ENCODE measurements at places on chromosomes 5 and 9.

GRCh38 chr9:87620731-87621322, 105.1 kb upstream of the CTSL start:
- no peak for DNase-seq

DNA sequence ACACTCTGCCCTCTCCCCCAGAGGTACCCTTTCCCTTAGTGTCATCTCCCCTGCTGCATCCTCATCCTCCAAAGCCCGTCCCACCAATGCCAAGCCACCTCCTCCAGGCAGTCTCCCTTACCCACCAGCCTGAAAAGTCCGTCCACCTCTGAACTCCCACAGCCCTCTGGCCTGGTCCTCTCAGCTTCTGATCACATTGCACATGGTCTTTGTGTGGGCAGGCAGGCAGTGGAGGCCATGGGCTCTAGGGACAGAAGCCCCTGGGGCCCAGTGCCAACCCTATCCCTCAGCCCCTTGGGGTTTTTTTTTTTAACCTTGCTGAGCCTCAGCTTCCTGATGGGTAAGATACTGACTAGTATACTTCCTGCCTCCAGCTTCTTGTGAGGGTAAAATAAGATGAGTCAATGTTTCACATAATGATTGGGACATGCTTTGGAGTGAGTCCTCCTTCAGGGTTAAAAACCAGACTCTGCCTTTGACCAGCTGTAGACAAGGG, 19.4 kb downstream of the CSF1R start:
- DNase-seq, result no peak

DNA sequence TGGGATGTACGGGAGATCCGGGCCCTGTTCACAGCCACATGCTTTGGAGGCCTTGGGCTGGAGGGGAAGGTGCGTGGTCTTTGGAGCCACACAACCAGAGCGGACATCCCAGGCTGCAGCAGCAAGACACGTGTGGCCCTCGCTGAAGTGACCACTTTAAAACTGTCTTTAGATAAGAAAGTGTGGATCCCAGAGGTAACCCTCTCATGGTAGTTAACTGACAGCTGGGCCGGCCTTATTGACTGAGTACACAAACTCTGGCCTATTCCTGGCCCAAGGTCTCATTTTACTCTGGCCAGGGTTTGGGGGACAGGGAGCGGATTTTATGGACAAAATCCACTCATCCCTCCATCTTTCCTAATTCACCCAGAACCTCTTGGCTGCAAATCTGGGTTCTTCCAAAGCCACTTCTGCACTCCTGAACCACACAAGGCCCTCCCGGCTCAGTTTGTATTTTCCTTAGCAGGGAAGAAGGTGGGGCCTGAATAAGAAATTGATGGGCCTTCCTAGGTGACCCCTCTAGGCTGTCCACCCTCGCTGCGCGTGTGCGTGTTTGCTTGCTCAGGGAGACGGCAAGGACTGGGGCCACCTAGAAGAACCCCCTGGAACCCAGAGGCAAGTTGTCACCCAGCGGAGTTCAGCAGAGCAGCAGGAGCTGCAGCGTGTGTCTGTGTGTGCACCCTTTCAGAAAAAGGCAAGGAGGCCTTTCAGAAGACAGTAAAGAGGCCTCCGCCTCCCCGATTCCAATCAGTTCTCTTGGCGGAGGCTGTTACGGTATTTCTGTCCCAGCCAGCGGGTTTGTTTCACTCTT, 73.3 kb upstream of the ORM1 start:
- no peak for DNase-seq

- no peak for DNase-seq
Observed at GRCh38 chr9:127188396-127188795, 66.0 kb upstream of the ANGPTL2 start.

DNA sequence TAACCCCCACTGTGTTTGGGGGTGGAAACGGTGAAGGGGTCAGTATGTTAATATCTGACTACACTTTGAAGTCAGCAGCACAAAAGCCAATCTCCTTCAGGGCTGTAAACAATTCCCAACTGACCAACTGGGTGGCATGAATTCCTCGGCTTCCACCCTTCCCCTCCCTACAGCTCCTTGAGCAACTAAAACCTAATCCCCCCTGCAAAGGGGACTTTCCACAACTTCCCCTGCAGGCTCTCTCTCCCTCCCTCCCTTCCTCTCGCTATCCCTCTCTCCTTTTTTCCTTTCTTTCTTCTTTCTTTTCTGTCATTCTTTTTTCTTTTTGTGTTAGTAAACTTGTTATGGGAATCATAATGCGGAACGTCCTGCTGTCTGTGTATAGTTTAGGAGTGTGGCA, 65.1 kb upstream of the PTCH1 start:
- no peak for DNase-seq

DNA sequence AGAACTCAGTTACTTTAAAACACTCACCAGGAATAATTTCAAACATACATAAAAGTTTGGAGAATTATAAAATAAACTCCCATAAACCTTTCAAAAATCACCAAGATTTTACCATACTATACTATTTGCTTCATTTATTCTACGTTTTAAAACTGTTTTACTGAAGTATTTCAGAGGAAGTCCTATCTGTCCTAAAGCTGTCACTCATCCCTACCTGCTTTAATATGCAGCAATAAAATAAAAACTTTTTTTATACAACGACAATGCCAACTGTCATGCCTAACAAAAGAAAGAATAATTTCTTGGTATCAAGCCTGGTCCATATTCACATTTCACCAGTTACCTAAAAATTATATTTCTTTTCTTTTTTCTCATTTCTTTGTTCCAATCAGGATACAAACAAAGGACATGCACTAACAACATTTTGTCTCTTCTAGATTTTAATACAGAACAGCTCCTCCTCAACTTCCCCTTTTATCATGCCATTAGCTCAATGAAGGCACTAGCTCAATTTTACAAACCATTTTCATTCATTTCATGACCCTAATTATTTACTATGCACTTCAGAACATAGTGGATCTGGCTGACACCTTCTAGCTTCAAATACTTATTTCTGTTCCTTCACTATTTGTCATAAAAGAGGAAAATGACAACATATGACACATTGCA, 135.2 kb downstream of the GNAQ start:
- no peak for DNase-seq

- no peak for DNase-seq
Observed at GRCh38 chr5:33883482-33883881, 8.3 kb downstream of the ADAMTS12 start.

GRCh38 chr5:142327111-142327842, 2.5 kb upstream of the SPRY4 start:
- DNase-seq, result no peak

DNA sequence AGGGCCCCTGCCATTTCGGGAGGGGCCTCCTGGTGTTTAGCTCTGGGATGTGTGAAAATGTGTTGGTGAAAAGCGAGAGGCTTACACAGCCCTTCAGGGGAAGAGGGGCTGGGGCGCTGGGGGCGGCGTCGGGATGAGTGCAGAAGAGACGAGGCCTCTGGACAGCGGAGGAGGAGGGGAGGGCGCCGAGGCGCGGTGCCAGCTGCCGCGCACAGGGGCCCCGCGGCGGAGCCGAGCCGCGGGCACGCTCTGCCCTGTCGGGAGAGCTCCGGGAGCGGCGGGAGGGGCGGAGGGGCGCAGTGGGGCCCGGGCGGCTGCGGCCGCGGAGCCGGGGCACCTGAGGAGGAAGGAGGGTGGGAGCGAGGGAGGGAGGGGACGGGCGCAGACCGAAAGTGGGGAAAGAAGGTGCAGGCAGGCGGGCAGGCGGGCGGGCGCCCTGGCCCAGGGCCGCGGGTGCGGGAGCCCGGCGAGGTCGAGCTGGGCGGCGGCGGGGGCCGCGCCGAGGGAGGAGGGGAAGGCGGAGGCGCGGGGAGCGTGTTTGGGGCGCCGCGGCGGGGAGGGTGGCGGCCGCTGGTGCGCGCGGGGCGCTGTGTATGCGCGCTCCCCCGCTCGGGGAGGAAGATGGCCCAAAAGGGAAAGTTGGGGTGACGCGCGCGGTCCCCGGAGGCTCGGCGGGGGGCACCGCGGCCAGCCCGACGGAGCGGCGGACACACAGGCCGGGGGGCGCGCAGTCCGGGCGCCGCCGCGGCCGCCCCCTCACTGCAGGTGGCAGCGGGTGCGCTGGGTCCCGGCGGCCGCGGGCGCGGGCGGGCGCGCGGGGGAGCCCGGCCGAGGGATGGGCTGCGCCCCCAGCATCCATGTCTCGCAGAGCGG, at the start of gene PDE8B:
Gene PDE8B (plus strand): TSS at position 590 of the 873 bp plus-strand sequence. CDS start 246 bp downstream, at position 836.
- no peak for DNase-seq

DNA sequence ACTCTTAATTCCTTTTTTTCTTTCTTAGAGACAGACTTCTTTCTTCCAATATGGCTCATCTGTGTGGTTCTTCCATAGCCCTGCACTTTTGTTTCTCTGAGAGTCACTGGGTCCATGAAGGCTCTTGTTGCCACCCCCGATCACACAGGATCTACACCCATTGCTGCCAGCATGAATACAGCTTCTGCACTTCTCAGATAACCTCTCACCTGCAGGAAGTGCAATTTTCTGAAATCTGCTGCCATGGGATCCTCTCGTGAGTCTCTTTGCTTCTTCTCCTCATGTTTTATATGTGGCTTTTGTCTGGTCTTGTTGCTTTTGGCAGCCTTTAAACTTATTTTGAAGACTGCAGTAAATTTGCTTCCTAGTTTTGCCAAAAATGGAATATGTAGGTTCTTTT, 171.2 kb downstream of the TMEM167A start:
- DNase-seq, result no peak

- no peak for DNase-seq
Observed at GRCh38 chr5:173486355-173487225, 129.9 kb downstream of the BOD1 start.

DNA sequence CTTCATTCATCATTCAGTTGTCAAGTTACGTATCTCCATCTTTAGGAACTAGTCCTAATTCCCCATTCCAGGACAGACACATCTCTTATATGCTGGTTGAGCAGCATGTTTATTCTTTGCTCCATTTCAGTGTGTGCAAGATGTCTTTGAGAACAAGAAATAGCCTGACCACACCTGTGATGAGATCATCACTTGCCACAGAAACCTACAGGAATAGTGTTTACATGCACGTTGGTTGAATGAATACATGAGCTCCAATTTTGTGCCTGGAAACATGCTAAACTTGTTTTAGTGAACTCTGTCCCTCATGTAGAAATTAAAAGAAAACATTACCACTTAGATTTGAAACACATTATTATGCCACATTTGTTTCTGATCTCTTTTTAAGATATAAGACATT, 489.1 kb downstream of the CDH18 start:
- DNase-seq, result no peak

DNA sequence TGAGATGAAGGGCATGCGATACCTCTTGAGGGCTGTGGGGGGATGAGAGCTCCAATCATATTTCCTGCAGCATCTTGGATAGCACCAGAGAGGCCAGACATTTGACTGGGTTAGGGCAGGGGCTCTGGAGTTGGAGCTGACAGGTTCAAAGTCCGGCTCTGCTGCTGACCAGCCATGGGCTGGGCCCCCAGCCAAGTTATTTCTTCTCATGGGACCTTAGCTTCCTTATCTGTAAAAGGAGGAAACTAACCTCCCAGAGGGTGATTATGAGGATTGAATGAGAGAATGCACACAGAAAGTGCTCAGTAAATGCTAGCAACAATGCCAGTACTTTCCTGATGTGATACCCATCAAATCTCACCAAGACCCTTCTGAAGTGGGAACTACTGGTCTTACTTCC, 65.2 kb upstream of the SLC25A51 start:
- DNase-seq, result no peak

DNA sequence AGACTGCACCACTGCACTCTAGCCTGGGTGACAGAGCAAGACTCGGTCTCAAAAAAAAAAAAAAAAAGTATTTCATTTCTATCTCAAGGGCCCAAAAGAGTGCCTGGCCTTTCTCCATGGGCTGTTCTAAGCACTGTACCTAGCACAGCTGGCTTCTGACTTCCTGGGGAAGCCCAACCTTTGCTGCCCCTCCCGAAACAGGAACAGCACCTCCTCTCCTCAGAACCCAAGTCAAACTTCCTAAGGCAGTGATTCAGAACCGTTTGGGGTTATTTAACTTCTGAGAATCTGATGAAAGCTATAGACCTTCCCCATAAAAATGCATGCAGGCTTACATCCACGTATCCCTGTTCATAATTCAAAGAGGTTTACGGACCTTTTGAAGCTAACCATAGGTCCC, 57.8 kb downstream of the NRG2 start:
- DNase-seq, result no peak

- no peak for DNase-seq
Observed at GRCh38 chr5:171667341-171668096, 118.1 kb upstream of the SMIM23 start.

DNA sequence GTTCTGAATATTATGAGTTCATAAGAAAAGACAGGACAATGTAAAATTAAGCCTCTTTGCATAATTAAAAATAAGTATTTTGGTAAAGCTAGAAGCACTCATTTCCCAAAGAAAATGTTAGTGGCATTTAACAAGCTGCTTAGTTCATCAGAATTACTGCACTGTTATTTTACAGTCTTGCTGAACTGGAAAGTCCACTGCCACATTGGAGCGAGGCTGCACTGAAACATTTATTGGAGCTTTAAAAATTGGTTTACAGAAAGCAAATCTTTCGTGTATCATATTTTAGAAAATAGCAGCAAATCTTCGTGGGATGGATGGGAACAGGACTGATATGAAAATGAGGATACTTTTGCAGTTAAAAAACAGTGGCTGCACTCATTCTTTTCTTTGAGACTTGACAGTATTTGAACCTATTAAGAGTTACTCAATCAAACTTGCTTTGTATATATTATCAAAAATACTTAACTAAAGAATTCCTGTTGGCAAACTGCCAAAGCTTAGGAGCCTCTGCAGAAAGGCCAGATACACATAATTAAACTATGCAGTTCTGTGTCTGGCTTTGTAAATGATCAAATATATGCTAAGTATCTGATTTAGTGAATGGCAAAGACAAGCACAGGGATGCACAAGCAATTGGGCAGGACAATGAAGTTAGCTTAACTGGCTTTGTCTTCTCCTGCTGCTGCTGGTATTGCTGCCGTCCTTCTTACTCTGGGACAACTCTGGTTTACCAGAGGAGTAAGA, 16.5 kb upstream of the FBXL7 start:
- no peak for DNase-seq

- no peak for DNase-seq
Observed at GRCh38 chr9:101858026-101858425, 119.6 kb upstream of the GRIN3A start.

GRCh38 chr5:78260771-78261170, 33.7 kb downstream of the AP3B1 start:
- no peak for DNase-seq

GRCh38 chr9:100160021-100160420, 61.0 kb downstream of the INVS start:
- DNase-seq, result no peak

- DNase-seq, result no peak
Observed at GRCh38 chr5:144169904-144170275, 569 bp downstream of the YIPF5 start.

- no peak for DNase-seq
Observed at GRCh38 chr5:137498301-137498735, 808 bp downstream of the SPOCK1 start.

DNA sequence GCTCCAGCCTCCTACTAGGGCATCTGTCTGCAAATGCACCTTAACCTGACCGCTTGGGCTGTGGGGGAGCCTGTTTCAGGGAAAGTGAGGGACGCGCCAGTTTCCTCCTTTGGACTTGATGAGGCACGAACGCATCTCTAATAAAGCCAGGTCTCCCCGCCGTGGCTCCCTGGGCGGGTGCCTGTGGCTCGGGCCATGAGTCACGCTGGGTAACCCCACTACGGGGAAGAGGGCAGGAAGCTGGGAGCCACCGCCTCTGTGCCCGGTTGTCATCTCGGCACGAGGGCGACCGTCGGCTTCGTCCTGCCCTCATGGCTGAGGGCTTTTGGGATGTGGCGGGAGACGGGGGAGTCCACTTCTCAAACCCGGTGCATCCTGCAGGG, 12.1 kb downstream of the NOTCH1 start:
- no peak for DNase-seq

Data from HS-27A (cell line).